Activated CD4-positive, alpha-beta T cell treated with anti-CD3 and anti-CD28 coated beads, Interleukin-2, amount 50 U/mL, for 4 hours (primary cell): ENCODE measurements at places on chromosomes 16 and 17.

DNA sequence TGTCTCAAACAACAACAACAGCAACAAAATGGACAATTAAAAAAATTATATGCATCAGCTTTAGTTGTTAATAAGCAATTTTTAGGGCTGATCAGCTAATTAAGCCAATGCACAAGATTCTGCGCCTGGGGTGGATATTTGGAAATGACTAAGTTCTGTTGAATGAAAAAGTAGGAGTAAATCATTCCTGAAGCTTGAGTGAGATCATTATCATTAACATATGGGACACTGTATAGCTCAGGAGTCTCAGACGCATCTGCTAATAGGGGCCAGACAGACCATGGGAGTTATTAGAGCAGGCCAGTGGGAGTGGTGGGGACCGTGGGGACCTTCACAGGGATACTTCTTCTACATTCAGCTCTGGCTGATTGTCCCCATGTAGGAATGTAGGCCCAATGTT lies 22.8 kb downstream of the IRX5 start:
- DNase-seq = no peak

GRCh38 chr16:22360963-22361659 lies 13.3 kb downstream of the CDR2 start:
- DNase-seq = no peak

DNA sequence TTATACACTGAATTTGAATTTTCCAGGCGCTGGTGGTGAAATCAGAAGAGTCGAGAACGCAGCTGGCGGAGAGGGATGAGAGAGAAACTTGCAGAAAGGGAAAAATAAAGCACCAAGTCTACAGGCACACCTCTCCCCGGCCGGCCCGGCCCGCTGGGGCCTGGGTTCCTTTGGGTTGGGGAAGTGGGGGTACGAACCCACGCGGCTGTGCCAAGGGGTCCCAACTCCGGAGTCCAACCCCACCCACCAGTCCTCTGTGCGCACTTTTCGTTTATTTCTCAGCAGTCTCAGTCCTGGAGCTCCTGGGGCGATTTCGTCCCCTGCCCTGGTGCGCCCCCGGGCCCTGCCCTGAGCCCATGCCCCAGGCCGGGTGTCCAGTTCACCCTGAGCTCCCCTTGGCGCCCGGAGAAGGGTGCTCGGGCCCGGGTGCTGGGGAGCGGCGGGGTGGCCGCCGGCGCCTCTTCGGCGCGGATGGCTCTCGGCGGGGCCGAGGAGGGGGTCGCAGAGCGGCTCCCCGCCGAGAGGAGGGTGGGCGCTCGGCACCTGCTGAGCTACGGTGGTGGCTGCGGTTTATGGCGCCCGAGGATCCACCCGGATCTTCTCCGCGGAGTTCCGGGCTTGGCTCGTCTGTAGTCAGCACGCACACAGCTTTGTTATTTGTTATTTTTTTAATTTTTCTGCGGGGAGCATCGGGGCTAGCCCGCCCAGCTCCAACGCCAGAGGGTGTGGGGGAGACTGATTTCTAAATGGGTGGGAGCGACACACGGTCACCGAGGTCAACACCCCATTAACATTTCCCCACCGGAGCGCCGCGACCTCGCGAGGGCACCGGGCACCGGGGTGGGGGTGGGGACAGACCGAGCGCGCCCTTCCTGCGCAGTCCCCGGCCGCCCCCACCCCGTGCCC lies 15.7 kb upstream of the CBX8 start:
- DNase-seq = no peak

DNA sequence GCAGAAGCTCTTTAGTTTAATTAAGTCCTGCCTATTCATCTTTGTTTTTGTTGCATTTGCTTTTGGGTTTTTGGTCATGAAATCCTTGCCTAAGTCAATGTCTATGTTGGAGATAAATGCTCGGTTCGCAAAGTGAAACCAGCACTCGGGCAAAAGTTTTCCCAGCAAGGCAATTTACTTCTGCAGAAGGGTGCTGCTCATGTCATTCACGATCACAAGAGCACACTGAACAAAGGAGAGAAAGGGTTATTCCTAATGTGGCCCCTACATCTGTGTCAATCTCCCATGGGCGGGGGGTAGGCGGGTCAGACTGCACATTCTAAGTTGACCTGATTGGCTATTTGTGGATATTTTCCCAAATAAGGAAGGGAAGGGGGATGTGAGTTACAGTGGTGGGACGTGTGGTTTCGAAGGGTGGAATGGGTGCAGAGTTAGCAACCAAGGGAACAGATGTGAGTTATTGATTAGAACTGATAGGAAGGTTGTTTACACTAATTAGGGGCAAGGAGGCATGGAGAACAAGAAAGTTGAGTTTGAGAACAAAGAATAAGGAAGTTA lies 23.0 kb downstream of the ATF7IP2 start:
- DNase-seq = no peak

- no peak for DNase-seq
Observed at GRCh38 chr17:56548661-56549060, 44.8 kb upstream of the NOG start.

- no peak for DNase-seq
Observed at GRCh38 chr16:73804456-73804855, 492.2 kb upstream of the PSMD7 start.

- no peak for DNase-seq
Observed at GRCh38 chr17:32627239-32627996, 140.6 kb downstream of the CDK5R1 start.

- DNase-seq = no peak
Observed at GRCh38 chr16:70254180-70254964, 2.6 kb upstream of the EXOSC6 start.

DNA sequence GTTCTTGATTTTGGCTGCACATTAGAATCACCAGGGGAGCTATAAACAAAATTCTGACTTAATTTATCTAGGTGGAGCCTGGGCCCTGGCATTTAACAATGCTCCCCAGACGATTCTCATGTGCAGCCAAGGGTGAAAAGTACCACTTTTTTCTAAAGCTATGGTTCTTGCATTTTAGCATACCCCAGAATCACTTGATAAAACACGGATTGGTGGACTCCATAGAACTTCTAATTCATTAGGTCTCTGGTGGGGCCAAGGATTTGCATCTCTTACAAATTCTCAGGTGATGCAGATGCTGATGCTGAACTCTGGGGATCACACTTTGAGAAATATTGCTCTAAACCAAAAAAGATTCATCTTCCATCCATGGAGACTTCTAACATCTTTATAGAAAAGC lies 74.5 kb downstream of the RPGRIP1L start:
- no peak for DNase-seq

- DNase-seq = no peak
Observed at GRCh38 chr16:54891346-54891745, 39.3 kb upstream of the IRX5 start.

DNA sequence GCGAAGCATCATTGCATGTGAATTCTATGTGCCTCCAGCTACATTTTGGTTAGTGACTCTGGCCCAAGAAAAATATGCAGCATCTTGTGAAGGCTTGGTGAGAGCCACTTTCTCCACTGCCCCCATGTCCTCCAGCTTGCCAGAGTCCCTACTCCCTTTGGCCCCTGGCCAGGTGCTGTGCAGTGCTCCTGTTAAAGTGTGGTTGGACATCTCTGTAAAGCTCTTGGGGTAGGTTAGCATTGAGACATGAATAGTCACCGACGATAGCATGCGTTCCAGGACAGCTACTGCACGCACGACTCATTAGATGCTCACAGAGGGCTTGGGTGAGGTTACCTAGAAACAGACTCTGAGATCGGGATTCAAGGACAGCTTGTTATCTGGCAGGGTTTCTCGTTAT lies 48.6 kb downstream of the FOXL1 start:
- DNase-seq = no peak

DNA sequence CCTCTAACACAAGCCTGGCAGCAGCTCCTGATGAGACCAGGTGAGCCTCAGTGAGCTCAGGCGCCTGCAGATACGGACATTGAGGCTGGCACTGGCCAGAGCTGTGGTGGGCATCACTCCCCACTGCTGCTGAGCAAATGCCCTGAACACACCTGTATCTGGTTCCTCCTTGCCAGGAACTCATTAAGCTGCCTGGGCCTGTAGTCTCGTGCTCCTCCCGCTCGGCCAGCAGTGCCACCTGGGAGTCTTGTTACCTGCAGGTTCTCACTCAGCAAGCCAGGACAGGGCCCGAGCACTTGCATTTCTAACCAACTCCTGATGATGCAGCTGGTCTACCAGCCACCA lies 13.3 kb downstream of the EIF4A3 start:
- no peak for DNase-seq

- DNase-seq = no peak
Observed at GRCh38 chr16:9118170-9118569, 26.7 kb downstream of the HAPSTR1 start.

GRCh38 chr16:85193876-85194275 lies 81.6 kb upstream of the CIBAR2 start:
- no peak for DNase-seq

- DNase-seq = no peak
Observed at GRCh38 chr16:30641378-30641982, 9.3 kb upstream of the PRR14 start.

GRCh38 chr17:82864713-82865248 lies 25.0 kb upstream of the ZNF750 start:
- DNase-seq = no peak

- no peak for DNase-seq
Observed at GRCh38 chr16:66670691-66671388, 25.7 kb downstream of the CMTM4 start.

DNA sequence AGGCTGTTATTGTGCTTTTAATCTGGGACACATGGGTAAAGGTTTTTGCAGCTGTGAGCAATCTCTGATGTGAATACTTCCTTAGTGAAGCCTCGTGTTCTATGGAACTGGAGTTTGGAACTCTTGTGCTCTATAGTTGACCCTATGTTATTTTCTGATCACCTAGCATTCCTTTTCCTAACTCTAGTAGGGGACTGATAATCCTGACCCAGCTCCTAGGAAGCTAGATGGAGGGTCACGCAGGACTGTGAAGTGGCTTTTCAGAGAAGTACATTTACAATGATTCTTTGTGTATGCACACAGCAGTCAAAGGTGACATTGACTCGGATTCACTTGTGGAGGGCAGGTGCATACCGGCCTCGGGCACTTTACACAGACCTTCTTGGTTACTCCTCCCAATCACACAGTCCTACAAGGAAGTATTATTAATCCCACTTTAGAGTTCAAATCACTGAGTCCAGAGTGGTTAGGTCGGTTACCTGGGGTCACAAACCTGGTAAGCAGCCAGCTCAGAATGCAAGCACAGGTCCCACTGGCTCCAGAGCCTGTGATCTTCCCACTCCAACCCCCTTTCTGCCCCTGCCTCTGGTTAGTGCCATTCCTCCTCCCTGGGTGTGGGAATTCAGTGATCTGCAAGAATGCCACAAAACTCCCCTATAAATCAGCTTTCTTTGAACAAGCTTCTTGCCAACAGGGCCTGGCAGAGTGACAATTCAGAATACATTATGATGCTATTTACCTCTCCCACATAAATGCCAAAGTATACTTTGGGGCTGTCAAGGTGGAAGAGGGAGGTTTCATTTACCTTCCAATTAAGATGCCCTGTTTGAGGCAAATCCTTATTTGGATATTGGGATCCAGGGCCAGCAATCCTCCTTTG lies 7.1 kb downstream of the CHD9NB start:
- DNase-seq = no peak

- no peak for DNase-seq
Observed at GRCh38 chr17:9206741-9207332, 185.5 kb downstream of the NTN1 start.

- DNase-seq = no peak
Observed at GRCh38 chr16:49194537-49195236, 87.0 kb downstream of the CBLN1 start.

- DNase-seq = no peak
Observed at GRCh38 chr17:78237401-78238012, 6.1 kb downstream of the TMEM235 start.

- no peak for DNase-seq
Observed at GRCh38 chr17:47413872-47414271, 90.1 kb downstream of the EFCAB13 start.

DNA sequence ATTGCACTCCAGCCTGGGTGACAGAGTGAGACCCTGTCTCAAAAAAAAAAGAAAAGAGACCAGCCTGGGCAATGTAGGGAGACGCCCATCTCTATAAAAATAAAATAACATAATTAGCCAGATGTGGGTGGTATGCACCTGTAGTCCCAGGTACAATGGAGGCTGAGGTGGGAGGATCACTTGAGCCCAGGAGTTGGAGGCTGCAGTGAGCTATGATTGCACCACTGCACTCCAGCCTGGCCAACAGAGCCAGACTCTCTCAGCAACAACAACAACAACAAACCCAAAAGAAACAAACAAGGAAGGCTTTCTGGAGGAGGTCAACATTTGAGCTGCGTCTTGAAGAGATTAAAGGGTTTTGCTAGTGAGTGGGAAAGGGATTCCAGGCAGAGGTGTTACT lies 8.3 kb downstream of the EEF2K start:
- DNase-seq = no peak

DNA sequence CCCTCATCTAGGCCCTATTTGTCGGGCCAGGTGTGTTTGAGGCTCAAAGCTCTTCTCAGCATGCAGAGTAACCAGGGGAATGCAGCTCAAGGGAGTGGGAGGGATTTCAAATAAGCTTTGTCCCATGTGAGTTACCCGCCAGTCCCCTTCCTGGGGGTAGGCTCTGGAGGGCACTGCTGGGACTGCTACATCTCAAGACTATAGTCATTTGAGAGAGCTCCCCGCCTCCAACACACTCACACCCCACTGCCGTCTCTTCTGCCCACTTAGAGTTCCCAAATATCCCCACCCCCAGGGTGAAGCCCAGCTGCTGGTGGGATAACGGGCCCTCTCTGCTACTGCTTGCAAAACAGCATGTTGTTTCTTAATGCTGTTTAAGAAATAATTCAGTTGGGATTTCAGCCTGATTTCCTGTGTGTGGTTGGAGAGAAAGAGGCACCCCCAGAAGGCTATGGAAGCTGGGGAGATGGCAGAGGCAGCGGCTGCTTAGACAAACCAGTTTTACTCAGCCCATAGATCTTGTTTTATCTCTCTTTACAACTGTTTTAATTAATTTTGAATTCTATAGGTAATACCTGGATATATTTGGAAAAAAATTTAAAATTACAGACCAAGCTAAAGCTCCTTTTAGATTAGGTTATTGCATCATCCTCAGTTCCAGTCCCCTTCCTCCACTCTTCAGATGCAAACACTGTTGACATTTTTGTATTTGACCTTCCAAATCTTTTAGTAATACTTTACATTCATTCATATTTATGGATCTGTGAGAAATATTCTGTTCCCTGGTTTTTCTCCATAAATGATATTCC lies 4.1 kb upstream of the MPO start:
- no peak for DNase-seq

DNA sequence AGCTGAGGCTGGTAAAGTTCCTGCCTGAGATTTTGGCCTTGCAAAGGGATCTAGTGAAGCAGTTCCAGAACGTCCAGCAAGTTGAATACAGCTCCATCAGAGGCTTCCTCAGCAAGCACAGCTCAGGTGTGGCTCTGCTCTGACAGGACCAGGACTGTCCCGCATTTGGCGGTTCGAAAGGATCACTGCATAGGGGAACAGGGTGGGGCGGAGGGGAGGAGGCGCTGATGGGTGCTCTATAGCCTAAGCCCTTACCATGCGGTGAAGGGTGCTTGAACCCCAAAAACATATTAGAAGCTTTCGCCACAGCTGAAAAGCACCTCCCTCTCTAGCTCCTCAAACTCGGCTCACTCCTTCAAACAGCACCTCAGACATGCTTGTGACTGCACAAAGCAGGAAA lies 29.9 kb upstream of the ENDOV start:
- DNase-seq = no peak
